Mesenchymal stem cell (in vitro differentiated cells and primary cell): ENCODE measurements at places on chromosomes 1 and 21.

- no peak overlapping the region for H3K27ac ChIP-seq
- H3K27me3 ChIP-seq: no peaks in the 10 kb centered on the region
- H3K36me3 ChIP-seq: no peaks in the 10 kb centered on the region
- no peak overlapping the region for H3K4me3 ChIP-seq
Measured at GRCh38 chr1:87754139-87754538, 425.5 kb downstream of the LMO4 start.

GRCh38 chr1:17874710-17875109 lies 119.6 kb downstream of the ACTL8 start:
- no peaks in the 10 kb centered on the region for H3K36me3 ChIP-seq
- peak; percentile 89 for DNase-seq
- peaks cover 4% of the 10 kb centered on the region for H3K4me1 ChIP-seq
- H3K4me3 ChIP-seq: no peak overlapping the region
- peak overlapping the region; percentile 15 for H3K27ac ChIP-seq

DNA sequence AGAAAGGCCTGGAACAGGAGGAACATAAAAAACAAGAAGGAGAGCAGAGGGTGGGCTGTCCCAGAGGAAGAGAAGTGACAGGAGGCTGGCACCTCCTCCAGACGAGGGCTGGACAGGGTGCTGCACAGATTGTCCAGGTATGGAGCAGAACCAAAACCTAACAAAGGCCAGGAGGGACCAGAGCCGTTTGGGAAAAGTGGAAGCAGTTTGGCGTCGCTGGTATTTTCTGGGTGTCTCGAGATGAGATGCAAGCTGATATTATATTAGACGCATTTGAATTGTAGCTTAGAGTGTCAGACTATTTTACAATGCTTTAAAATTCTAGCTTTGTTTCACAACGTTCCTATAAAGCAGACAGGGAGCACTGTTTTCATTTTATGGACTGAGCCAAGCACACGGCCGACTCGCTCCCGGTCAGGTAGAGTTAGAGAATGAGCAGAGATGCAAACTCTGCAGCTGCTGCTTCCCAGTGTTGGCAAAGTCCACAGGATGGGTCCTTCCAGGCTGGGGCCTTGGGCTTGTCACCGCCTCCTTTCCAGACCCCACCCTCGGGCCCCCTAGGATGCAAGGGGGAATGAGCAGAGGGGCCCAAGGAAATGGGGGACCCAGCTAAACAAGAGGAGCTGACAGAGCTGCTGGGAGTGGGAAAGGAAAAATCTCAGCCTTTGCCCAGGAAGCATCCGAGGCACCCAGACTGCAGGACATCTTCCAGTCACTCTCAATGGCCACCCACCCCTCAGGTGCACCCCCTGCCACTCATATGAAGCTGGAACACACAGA lies 60.8 kb upstream of the TMPRSS2 start:
- H3K4me1 ChIP-seq: peaks cover 1% of the 10 kb centered on the region
- H3K36me3 ChIP-seq: no peaks in the 10 kb centered on the region
- no peak overlapping the region for H3K4me3 ChIP-seq
- peaks cover 59% of the 10 kb centered on the region for H3K27me3 ChIP-seq
- DNase-seq: no peak

DNA sequence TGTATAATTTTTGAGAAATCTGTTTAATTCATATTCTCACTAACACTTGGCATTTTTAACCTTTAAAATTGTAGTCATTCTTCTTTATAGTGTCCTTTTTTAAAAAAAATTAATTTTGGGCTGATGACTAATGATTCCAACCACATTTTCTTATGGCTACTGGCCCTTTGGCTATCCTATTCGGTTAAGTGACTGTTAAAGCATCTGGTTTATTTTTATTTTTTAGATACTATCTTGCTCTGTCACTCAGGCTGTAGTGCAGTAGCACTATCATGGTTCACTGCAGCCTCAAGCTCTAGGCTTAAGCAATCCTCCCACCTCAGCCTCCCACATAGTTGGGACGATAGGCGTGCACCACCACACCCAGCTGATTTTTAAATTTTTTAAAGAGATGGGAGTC lies 723.2 kb upstream of the CXADR start:
- no peaks in the 10 kb centered on the region for H3K36me3 ChIP-seq
- no peak for DNase-seq
- no peaks in the 10 kb centered on the region for H3K27me3 ChIP-seq

DNA sequence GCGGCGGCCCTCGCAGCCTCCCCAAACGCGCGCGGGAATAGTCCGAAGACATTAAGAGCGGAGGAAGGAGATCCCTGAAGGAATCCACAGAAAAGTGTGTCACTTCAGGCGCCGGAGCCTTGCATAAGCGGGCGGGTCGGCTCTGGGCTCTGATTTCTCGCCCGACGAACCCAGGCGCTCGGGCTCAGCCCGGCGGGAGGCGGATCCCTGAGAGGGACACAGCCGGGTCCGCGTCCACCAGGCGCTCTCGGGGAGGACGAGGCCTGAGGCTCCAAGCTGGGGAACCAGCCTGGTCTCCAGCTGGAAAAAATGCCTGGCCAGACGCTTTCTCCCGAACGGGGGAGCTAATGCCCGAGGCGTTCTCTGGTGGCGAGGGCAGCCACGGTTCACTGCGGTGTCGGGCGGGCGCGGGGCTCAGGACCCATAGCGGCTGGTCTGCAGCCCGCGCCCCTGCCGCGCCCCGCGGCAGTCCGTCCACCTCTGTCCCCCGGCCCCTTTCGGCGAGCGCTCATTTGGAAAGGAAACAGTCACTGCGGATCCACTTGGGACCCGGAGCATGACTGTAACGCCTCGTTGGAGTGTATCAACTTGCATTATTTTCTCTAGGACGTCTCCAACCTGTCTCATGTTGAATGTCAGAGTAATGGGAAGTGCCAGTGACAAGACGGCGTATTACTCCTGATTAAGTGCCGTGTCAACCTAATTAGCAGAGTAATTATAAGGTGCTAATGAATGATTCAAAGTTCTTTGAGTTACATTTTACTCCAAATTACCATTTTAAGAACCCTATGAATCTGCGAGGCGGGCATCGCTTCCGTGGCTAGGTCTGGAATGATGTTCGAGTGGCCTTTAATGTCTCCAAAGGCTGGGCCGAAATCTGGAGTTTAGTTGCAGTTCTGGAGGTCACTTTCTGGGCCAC lies 1.6 kb upstream of the BARHL2 start:
- no peak overlapping the region for H3K27ac ChIP-seq
- H3K4me3 ChIP-seq: peak overlapping the region; percentile 76
- DNase-seq: no peak
- H3K36me3 ChIP-seq: no peaks in the 10 kb centered on the region
- peaks cover 27% of the 10 kb centered on the region for H3K4me1 ChIP-seq

GRCh38 chr1:35120458-35121133 lies 41.4 kb downstream of the ZMYM1 start:
- H3K4me3 ChIP-seq: no peak overlapping the region
- H3K27me3 ChIP-seq: no peaks in the 10 kb centered on the region
- H3K36me3 ChIP-seq: peaks cover 7% of the 10 kb centered on the region
- no peak for DNase-seq
- no peak overlapping the region for H3K27ac ChIP-seq

- no peak for DNase-seq
- no peaks in the 10 kb centered on the region for H3K36me3 ChIP-seq
- no peaks in the 10 kb centered on the region for H3K4me1 ChIP-seq
- no peak overlapping the region for H3K4me3 ChIP-seq
- H3K27ac ChIP-seq: no peak overlapping the region
Measured at GRCh38 chr1:57404884-57405283, 19.0 kb downstream of the DAB1 start.
